Left forelimb (tissue), 1 donor: ENCODE measurements at places on chromosomes 5 and 9.

DNA sequence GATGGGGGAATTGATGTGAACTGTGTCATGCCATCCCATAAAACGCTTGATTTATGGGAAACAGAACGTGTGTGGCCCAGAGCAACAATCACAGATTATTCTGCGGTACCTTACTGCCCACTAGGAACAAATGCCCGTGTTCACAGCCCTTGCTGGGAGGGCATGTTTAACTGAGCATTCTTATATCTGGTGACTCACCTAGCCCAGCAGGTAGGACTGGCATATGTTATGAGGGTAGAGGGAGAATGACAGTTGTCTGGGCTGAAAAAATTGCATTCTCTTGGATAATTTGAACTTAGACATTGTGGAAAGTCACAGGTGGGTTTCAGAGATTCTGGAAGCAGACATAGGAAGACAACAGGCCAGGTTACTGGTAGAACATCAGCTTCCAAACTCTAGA is 460.6 kb downstream of the DMRT2 start:
- DNase-seq: no peak

- no peak for DNase-seq
These were observed 174.3 kb downstream of the EFNA5 start for GRCh38 chr5:107496466-107496865.

DNA sequence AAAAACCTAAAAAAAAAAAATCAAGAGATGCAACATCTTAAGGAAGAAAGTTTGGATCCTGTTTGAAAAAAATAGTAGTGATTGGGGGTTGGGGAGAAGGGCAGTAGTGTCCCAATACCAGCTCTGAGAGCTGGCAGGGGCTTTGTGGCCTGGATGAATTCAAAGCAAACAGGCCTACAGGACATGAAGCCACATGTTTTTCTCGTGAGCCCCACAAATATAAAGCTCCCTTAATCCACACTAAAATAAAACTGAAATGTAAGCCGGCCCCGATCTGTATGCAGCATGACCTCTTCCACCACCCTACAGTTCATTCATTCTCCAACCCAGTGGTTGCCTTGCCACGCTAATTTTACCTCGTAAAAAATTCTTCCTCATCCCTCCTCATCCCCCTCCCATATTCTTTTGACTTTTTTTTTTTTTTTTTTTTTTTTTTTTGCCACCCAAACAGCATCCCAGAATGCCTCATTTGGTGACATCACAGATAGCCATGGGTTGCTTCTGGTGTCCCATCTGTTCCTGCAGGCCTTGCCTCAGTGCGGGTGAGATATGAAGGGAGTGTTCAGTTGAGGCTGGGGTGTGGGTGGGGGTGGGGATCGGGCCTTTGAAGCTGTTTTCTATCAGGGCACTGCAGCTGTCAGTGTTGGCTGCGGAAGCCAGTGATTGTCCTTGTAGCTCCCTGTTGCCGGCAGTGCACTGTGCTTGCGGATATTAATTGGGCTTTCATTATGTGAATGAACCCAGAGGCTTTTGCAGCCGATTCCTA is 81.6 kb upstream of the NFIB start:
- no peak for DNase-seq

- DNase-seq: no peak
These were observed 20.0 kb downstream of the SLC30A5 start for GRCh38 chr5:69113851-69114250.
